ENCODE measurements at places on chromosomes 4 and X.

- DNase-seq: no peak
Measured at GRCh38 chr4:155037031-155037430, 171.4 kb upstream of the NPY2R start.

DNA sequence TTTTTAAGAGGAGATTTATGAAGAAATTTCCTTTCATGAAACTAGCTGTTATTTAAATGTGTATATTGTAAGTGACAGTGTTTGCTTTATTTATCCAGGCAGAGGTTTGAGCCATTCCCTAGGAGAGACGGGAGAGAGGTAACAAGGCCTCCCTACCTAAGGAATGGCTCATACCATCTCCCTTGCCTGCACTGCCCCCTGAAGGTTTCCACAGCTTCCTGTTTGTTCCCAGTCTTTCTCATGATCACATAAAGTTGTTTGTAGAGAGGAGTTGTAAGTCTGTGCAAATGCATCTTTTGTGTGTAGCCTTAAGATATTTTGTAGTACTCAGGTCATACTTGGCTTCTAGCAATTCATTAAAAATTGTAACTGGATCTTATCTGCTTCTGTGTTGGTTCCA lies 1504.5 kb upstream of the PCDH10 start:
- no peak for DNase-seq

- no peak for DNase-seq
Measured at GRCh38 chr4:68907245-68907644, 44.4 kb downstream of the UGT2A3 start.

DNA sequence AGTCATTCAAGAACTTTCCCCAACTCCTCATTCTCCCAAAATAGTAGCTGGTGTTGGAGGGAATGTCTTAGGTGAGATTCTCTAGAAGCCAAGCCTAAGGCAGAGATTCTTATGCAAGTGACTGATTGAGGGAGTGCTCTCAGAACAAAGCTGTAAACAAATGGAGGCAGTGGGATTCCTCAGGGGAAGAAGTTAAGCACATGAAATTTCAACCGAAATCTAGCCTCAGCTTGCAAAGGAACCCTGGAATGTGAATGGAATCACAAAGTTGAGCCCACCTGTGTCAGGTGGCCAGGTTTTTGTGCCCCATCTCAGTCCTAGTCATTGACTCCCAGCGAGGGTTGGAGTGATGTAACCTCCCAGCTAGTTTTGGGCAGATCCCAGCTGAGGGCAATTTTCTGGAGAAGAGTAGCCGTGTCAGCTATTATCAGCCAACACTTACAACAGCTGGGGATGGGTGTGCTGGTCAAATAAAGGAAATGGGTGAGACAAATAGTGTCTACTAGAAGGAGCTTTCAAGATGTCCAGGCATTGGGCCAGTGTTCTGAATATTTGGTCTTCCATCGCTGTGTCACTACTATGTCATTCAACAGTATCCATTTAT lies 29.7 kb upstream of the FGF2 start:
- no peak for DNase-seq

- no peak for DNase-seq
Measured at GRCh38 chr4:59655996-59656395, 1544.1 kb upstream of the ADGRL3 start.

DNA sequence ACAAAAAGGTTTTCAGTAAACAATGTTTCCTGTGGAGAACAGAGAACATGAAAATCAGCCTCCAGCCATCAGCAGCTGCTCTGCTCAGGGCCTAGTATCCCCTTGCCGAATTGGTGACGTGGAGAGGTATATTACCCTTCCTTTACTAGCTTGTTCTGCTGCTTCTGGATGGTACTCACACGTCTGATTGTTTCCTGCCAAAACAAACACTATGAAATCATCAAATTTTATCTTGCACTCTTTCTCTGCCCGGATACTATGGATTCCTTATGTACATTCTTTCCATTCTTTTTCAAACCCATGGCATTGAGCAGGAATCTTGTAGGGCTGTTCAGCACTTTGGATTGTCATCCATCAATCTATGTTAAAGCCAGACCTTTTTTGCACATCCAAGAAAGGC lies 18.8 kb upstream of the METAP1 start:
- DNase-seq: no peak

DNA sequence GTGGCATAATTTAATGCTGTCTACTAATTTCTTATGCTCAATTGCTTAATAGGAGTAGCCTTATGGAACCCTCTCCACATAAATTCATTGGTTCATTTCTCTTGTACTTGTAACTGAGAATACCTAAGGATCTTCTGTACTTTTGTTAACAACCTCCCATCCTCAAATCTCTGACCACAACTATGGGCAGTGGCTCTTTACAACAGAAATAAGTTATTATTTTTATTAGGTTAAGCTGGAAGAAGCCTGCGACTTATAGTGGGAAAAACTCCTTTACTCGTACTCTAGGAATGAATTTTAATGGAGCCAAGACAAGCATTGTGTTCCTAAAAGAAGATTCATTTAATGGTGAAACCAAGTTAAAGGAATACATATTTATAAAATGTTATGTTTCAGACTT lies 337.1 kb upstream of the CTSO start:
- DNase-seq: no peak

- DNase-seq: no peak
Measured at GRCh38 chr4:113452868-113453620, 308.5 kb downstream of the CAMK2D start.

- DNase-seq: no peak
Measured at GRCh38 chrX:125205918-125206665, 113.6 kb upstream of the TEX13C start.

DNA sequence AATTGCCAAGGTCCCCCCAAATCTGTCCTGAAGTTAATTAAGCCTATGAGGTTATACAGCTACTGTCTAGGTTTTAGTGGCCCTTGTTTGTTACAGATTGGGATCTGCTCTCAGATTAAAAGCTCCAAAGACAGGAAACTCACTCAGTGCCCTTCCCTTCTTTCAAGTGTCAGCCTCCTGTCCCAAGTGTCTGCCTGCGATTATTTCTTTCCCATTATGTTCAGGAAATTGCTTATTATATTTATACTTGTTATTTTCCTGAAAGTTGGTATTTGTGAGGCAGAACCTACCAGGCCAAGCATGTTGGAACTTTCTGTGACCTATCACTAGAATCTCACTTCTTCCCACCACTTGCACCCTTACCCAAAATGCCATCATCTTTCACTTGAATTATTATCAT lies 173.2 kb downstream of the AREG start:
- no peak for DNase-seq

DNA sequence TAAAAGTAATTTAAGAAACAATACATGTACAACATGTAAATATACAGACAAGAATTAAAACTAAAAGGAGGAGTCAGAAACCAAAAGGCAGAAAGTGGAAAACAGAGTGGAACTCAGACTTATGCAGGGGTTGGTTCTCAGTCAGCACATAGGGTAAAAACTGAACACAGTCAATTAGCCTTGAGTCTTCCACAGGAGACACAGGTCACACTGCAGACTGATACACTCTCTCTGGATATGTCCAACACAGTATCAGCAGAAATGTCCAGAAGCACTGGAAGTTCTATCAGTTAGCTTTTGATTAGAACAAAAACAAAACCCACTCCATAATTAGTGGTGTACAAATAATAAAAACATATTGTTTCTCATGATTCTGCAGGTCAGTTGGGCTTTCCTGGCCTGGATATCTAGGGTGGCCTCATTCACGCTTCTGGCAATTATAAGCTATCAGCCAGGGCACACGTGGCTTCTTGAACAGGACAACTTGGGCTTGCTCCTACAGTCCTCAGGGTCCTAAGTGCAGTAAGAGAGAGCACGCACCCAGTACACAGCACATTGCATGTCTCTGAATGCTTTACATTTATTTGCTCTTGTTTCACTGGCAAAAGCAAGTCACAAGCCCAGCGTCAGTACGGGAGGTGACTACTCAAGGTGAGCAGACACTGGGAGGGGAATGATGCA lies 21.6 kb downstream of the TEC start:
- no peak for DNase-seq

- no peak for DNase-seq
Measured at GRCh38 chr4:52248820-52249219, 197.7 kb downstream of the SPATA18 start.

DNA sequence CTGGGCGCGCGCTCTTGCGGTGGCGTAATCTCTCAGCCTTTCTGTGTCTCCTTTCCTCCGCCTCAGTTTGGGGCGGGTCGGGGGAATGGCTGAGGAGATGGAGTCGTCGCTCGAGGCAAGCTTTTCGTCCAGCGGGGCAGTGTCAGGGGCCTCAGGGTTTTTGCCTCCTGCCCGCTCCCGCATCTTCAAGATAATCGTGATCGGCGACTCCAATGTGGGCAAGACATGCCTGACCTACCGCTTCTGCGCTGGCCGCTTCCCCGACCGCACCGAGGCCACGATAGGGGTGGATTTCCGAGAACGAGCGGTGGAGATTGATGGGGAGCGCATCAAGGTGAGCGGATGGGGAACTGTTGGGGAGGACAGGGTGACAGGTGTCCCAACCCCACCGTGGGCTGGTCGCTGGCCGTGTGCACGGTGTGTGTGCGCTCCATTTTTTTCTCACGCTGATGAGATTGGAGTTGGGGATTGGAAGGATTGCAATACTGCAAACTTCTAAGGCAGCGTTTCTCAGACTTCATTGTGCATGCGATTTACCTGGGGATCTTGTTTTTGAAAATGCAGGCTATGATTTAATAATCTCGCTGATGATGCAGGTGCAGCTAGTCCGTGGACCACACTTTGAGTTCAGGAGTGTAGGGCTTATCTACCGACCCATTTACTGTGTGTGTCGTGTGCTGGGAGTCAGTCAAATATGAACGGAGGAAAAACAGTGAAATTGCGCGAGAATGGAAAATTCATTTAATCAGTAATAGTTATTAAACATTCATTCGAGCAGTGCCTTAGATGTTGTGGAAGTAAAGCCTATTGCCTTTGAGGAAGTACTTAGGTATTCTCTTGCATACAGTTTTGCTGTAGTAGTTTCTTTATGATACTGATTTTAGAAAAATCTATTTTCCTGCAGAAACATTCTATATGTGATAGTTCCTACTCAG lies at the start of gene RAB33B:
TSS of gene RAB33B (plus strand) at position 11 of the 935 bp plus-strand sequence. CDS start at position 86, 75 bp downstream.
- no peak for DNase-seq

DNA sequence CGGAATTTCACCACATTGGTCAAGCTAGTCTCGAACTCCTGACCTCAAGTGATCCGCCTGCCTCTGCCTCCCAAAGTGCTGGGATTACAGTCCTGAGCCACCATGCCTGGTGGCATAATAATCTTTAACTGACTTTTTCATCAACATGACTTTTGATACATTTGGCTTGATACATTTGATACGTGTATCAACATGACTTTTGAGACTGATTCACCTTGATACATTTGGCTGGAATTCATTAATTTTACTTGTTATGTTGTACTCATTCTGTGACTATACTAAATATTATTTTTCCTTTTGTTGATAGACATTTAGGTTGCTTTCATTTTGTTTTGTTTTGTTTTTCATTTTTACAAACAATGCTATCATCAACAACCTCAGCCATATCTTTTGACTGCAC lies 6.3 kb downstream of the TMEM154 start:
- DNase-seq: no peak

- DNase-seq: no peak
Measured at GRCh38 chrX:19825271-19825670, 62.1 kb downstream of the SH3KBP1 start.

DNA sequence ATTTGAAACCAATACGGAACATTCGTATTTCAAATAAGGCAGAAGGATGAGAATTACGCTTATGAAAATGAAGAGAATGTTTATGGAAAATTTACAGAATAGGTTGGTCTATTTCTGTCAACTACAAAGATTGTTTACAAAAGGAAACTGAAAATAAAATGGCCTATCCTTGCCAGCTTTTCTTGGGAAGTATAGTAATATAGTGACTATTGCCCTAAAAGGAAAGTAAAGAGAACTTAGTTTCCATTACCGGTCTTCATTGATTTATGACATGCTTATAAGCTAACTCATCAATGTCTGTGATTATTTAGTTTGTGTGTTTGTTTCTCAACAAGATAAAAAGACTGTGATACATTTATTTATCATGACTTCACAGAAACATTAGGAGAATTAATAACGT lies 2.9 kb upstream of the SPRY1 start:
- DNase-seq: no peak

DNA sequence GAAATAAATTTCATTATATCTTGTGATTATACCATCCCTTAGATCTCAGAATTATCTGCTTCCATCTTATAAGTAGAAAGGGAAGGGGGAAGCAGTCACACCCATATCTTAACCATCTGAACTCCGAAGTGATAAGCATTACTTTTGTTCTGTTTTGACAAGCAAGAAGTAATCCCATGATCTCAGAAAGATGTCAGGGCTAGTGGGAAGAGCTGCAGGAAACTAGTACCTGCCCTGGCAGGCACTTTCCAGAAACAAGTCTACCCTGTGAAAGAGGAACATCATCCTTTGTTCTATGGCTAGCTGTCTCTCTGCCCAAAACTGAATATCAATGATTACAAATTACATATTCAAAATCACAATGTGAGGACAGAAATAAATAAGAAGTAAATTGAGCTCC lies 244.4 kb downstream of the SPOCK3 start:
- DNase-seq: no peak

DNA sequence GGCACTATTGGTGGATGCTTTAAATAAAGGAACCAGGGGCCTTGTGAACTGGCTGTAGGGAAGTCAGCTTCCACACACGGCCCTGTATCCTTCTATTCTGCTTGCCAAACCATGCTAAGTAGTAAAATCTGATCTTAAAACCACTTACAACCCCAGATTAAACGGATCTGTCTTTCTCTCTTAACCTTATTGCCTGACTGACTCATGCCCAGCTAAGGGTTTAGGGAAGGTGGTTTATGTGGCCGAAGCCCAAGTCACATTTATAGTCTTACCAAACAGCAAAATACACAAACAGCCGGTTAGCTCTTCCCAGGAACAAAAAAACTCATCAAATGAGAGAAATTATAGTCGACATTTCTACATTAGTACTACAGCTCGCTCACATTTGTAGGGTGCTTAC lies 988.4 kb upstream of the TENM3 start:
- no peak for DNase-seq

- peak; percentile 39 for DNase-seq
Measured at GRCh38 chrX:153494541-153495361, at the start of gene BGN. Gene BGN, plus strand, starts transcription at chrX:153494980. Its CDS starts 9,652 bp downstream, at chrX:153504632.

- DNase-seq: no peak
Measured at GRCh38 chrX:11261260-11261659, 32.0 kb upstream of the AMELX start.

DNA sequence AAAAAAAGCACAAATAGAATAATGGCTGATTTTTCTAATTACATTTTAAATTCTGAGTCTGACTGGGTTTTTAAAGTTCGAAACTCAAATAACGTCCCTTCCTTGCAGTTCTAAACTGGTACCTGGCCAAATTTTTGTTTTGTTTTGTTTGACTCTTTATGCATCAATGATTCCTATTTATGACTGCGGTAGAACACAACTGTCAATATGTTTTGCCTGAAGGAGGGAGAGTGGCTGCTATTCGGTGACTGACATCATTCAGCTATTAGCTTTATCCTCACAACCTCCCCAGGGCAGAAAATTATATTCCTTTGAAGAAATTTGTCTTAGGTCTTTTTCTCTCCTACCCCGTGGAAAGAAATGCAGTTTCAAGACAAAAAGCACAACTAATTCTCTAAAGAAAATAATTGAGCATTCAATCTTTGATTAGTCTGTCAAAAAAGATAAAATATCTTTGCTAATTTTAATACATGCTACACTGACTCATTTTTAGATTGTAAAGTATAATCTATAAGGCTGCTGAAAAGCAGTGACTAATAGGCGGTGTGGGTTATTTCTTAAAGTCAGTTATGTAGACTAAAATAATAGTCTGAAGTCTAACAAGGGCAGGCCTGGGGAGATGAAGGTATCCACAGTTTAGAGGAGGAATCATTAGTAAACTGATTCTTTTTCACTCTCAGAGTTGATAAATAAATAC lies 61.9 kb downstream of the TMEM150C start:
- DNase-seq: peak; percentile 63
